ENCODE measurements at places on chromosomes 3 and 15. TPM values are rescaled to one million over a fixed set of nuclear protein-coding genes. Genes with fewer than 3 reads are reported as not detected.
A peak's percentile ranks its signal among the peaks of the same experiment; 100 is the strongest.

DNA sequence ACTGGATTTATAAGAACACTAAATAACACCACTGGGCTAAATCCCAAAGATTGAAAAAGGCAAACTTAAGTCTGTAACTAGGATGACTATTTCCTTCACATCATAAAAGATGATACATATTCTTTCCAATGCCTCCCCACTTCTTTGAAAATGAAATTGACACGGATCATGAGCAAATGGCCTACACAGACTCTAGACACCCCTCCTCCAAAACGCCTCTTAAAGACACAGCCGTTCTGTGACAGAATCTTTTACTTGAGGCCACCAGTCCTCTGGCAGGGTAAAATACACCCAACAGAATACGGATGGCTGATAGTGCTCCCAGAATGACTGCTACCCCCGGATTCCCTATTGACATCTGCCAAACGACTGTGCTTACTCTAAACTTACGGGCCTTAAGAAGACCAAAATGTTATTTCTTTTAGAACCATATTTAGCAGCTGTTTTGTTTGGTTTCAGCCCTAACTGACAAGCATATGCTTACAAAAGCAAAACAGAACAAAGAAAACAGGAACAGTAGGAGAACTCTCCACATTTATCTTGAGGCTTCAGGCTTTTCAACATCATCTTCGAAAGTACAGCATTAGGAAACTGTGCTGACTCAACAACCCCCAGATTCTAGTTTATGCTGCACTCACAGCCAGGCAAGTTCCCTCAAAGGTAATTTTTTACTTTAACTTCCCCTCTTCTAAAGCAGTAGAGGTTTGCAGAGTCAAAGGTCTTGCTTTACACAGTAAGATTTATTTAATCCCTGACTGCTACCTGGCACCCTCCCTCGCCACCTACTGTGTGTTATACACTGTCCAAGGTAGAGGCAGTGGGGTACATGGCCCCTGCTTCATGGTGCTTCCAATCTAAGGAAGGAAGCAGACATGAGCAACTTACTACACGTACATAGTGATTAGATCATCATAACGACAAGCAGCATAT, 84.3 kb downstream of the TNIK start:
- H3K4me3 ChIP-seq, result no peak overlapping the region
- 0 out of 2 replicates have a peak overlapping the region, but pooled peaks have one; percentile 42 for H3K27ac ChIP-seq
- peaks cover 54% of the 10 kb centered on the region for H3K4me1 ChIP-seq
- H3K36me3 ChIP-seq, result no peaks in the 10 kb centered on the region
- H3K27me3 ChIP-seq, result no peaks in the 10 kb centered on the region

DNA sequence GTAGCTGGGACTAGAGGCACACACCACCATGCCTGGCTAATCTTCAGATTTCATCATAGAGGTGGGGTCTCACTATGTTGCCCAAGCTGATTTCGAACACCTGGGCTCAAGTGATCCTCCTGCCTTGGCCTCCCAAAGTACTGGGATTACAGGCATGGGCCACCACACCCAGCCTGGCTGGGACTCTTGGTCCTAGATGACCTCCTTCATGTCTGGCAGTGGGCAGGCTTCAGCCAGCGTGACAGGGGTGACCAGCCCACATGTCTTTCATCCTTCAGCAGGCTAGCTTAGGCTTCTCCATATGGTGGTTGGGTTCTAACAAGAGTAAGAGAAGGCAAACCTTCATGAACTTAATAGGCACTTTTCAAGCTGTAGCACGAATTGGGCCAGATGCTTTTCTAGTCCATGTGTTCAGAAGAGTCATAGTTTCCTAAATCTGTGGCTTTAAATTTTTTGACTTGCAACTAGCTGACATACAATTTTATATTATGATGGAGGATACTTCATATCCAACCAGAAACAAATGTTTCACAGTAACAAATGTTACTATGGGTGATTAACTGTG, 7.6 kb downstream of the GPD1L start:
- no peak overlapping the region for H3K27ac ChIP-seq
- no peaks in the 10 kb centered on the region for H3K36me3 ChIP-seq
- no peak overlapping the region for H3K4me3 ChIP-seq
- peaks cover 37% of the 10 kb centered on the region for H3K4me1 ChIP-seq

DNA sequence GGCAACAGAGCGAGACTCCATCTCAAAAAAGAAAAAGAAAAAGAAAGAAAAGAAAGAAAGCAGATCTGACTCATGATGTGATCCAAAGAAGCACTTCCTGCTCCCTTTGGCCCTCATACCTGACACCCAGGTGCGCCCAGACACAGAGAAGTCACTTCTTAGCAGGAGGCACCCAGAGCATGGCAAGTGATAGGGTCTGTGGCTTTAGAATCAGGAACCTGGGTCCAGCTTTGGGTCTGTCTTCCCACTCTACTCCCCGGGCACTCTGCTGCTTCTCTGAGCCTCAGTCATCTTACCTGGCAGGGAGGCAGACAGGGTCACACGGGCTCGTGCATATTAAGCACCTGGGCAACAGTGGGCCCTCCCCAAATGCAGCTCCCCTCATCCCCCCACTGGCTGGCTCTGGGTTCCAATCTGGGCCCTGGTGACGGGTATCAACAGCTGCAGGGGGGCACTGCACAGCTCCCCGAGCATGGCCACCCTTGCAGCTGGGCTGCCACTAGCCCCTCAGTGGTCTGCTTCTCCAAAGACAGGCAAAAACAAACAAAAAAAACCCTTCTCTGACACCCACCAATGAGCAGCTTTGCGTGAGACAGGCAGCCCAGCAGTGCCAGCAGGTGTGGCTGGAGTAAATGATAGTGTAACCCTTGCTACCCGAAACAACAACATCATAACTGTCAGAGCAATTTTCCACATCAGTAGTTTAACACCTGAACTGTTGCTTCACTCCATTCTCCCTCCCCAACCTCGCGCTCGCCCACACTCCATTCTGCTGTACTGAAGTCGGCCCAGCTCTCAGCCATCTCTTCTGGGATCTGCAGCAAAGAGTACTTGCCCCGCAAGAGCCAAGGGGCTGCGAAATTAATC, 99.8 kb downstream of the MEGF11 start:
- H3K4me1 ChIP-seq, result no peaks in the 10 kb centered on the region
- no peak for DNase-seq
- no peak overlapping the region for H3K27ac ChIP-seq
- peaks cover 25% of the 10 kb centered on the region for H3K27me3 ChIP-seq
- H3K4me3 ChIP-seq, result no peak overlapping the region

GRCh38 chr3:171950373-171950772, 89.0 kb upstream of the FNDC3B start:
- peaks cover 56% of the 10 kb centered on the region for H3K4me1 ChIP-seq
- H3K4me3 ChIP-seq, result no peak overlapping the region
- H3K36me3 ChIP-seq, result no peaks in the 10 kb centered on the region
- H3K27ac ChIP-seq, result peak overlapping the region; percentile 19
- no peaks in the 10 kb centered on the region for H3K27me3 ChIP-seq

Gene ASB14
- not detected for total RNA-seq

Measured in PC-9 (cell line).